ENCODE measurements at places on chromosomes 11 and 22.

- no peak for DNase-seq
Measured at GRCh38 chr11:1916132-1916985, 3.1 kb upstream of the TNNT3 start.

- DNase-seq = peak; percentile 34
Measured at GRCh38 chr22:45602824-45603595, 68.6 kb upstream of the ATXN10 start.

DNA sequence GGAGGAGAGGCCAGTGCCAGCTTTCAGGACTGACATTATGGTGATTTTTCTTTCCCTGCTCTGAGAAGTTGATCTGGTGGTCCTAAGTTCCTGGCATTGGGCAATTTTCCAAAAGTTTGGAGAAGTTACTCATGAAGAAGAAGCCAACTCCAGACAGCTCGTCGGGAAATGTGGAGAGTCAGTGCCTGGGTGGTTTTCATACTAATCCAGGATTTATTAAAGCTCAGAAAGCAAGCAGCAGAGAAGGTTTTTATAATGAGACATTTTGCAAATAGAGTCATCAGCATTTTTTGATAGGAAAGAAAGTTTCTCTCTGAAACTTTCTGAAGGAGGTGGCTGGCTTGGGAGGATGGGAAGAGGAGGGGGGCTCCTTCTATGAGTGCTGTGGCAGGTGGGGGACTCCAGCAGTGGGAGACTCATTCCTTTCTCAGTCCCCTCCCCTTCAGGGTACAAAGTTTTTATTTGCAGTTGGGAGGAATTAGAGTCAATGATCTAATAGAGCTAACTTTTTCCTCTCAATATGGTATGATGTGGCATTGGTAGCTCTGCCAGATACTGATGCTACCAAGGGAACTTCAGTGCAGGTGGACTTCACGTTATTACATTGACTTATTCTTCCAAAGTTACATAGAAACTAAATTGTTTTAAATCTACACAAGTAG, 55.4 kb downstream of the LIF start:
- no peak for DNase-seq

- no peak for DNase-seq
Measured at GRCh38 chr11:57251491-57252104, 14.5 kb upstream of the APLNR start.

DNA sequence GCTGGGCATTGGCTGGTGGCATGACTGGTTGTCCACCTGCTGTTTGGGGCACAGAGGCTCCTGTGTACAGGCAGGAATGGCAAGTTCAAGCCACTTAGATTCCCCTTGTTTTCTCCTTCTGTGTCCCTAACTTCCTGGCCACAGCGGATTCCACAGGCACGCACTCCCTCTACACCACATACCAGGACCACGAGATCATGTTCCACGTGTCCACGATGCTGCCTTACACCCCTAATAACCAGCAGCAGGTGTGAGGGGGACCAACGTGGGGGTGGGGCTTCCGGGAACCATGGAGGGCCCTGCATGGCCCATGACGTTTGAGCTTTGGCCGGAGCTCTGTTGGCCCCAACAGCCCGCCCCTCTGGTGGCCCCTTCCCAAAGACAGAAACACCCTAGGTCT, 7.8 kb downstream of the SIPA1 start:
- no peak for DNase-seq

GRCh38 chr22:23218053-23218866, 38.0 kb downstream of the BCR start:
- DNase-seq = peak; percentile 48

DNA sequence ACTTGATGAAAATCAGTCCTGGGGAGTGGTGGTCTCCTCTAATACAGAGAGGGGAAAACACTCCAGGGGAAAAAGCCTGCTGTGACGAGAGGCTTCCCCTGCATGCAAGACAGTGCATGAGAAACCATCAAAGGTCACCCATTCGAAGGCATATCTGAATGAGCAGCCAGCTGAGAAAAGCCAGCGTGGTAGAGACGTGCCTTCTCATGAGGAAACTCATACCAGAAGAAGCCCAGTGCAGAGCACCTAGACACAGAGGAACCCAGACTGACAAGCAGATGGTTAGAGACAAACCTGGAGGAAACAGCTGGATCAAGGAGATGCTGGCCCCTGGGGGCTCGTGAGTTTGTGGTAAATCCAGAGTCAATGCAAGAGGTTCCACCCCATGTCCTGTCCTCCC, 534.8 kb downstream of the BRD1 start:
- no peak for DNase-seq

- DNase-seq = no peak
Measured at GRCh38 chr11:108768370-108768769, 103.5 kb downstream of the DDX10 start.

GRCh38 chr11:9313648-9314290, 624 bp downstream of the TMEM41B start:
- DNase-seq = no peak
